ENCODE measurements at places on chromosomes 4 and X.
A peak's percentile ranks its signal among the peaks of the same experiment; 100 is the strongest.

DNA sequence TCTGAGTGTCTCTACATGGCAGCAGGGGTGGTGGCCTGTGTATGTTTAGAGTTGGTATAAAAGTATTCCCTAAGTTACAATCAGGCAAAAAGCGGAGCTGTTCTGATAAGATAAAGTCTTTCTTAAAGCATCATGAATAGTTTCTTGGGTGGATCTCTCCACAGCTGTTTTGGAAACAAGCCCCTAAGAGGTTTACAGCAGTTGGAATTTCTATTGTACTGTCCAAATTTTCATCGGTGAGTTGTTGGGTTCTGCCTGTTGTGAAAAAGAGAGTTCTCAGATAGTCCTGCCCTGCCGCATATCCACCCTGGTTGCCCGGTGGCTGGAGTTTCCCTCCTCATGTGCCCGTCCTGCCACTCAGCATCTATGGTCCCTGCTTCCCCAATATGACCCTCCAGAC is 50.1 kb downstream of the C4orf51 start:
- DNase-seq = no peak

DNA sequence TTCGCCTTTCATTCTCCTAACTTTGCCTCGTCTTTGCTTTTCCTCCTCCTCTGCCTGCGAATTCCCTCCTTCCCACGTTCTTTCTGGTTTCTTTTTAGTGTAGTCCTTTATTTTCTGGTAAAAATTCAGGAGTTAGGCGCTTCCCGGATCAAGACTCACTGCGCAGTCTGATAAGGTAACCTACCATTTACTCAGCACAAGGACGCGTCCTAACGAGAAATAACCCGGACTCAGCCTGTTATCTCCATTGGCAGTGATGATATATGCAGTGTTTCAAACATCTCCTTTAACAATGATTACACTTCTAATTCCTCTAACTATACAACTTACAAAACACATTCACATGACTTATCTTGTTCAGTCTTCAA is 357 bp upstream of the ETNPPL start:
- DNase-seq = no peak

DNA sequence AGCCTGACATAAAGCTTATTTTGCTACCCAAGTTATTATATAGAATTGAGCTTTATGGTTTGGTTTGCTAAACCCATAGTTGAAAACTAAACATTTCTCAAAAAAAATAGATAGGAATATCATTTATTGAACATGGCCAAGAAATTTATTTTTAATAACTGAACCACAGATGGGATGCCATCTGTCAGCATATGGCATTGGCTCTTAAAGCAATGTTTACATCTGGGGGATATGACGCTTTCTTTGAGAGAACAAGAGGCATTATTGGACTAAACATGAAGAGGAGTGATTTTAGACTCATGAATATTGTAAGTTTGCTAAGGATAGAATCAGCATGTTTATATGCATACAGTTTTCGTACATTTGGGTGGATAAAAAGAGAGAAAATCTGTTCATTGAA is 132.6 kb upstream of the SLIT2 start:
- DNase-seq = no peak

DNA sequence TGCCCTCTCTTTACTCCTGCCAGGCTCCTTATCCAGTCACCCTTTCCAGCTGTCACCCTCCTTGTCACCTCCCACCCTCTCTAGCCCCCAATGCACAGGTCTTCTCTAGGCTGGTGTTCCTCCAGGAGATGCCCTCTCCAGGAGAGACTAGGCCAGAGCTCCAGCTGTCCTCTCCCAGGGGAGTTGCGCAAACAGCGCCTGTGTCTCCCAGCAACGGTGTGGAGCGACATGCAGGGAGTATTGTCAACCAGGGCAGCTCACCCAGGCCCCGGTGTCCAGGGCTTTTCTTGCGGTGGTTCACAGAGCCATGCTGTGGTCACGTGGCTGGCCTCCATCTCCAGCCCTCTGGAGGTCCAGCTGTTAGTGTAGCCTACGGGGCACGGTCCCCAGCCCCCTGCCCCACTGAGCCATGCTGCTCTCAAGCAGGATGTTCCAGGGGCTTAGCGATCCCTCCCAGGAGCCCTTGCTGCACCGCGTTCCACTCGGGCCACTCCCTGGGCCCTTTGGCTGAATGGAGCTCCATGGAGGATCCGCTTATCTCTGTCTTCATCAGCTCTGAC is 34.8 kb downstream of the CCNQ start:
- DNase-seq = no peak

GRCh38 chrX:131025336-131025735 is 32.8 kb upstream of the ARHGAP36 start:
- DNase-seq = no peak

GRCh38 chr4:85548116-85548515 is 73.2 kb downstream of the ARHGAP24 start:
- DNase-seq = no peak

DNA sequence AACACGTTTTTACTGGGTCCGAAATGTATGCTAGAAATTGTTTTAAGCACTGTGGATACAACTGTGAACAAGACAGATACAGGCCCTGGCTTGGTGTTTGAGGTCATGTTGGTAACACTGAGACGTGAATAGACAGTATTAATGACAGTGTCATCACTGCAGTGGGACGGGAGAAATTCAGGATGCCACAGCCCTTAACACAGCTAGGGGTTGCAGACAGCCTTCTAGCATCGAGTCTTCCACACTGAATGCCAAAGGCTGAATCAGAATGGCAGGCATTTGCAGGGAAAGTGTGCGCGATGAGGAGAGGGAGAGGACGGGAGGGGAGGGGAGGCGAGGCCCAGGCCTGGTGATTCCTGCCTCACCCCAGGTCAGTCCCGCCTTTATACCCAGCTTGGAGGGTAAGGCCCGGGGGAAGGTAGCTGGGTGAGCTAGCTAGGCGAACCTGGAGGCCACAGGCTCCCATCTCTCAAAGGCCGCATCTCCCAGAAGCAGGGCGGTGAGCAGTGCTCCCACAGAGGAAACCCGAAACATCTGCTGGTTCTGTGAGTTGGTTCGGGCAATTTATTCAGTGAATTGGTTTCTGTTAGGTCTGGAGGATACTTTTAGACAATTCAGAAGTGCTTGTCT is 44.1 kb upstream of the CLDN24 start:
- no peak for DNase-seq

GRCh38 chr4:73187325-73187724 is 71.3 kb downstream of the ANKRD17 start:
- DNase-seq = no peak

- DNase-seq = no peak
Measured at GRCh38 chrX:111265486-111265885, 4.8 kb downstream of the CAPN6 start.

DNA sequence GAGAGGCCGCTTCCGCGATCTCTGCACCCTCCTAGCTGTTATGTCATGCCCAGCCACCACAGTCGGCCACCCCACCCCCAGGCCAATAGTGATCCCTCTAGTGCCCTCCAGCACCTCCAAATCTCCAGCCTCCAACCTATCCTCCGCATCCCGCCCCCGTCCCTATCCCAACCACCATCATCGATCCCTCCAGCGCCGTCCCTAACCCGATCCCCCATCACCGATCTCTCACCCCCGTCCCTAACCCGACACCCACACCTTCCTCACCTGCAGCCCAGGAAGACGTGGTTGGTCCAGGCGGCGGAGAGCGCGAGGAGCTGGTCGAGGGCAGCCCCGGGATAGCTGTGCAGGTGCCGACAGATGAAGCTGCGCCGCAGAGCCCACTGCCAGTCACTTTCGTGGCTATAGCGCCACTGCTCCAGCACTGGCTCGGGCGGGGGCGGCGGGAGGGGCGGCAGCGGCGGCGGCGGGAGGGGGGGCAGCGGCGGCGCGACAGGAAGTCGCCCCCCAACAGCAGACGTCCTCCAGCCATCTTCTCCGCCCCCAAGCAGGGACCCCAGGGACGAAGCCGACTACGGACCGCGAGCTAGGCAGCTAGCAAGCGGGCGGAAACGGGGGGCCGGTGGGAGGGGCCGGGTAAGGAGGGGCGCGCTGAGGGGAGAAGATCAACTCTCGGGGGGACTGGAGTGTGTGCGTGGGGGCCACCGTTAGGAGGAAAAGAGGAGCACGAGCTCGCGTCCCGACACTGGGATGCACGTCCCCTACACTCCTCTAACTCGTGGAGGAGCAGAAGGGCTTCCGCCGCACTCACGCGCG is 552 bp downstream of the NKRF start:
- peak; percentile 16 for DNase-seq

- DNase-seq = peak; percentile 85
Measured at GRCh38 chrX:48574270-48575266, at the start of gene RBM3. TSS of gene RBM3 (plus strand) at chrX:48574484. CDS start at chrX:48575181, 697 bp downstream.

GRCh38 chr4:128633067-128633466 is 176.4 kb upstream of the JADE1 start:
- no peak for DNase-seq

- DNase-seq = no peak
Measured at GRCh38 chr4:98939438-98939837, 10.5 kb upstream of the EIF4E start.

DNA sequence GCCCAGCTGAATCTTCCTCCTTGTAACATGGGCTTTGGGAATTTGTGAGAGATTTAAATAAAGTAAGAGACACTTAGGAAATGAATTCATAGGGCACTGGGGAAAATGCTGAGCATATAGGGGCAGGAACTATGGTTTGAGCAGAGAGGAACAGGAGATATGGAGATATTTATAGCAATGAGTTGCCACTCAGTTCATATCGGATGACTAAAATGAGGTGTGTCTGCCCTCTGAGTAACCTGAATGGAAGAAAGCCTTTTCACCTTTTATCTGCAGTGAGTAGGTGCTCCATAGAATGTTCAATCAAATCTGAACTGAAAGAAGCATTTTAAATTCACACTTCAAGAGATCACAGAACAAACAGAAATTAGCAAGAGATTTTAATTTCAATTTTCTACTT is 105.7 kb downstream of the CEP44 start:
- no peak for DNase-seq

DNA sequence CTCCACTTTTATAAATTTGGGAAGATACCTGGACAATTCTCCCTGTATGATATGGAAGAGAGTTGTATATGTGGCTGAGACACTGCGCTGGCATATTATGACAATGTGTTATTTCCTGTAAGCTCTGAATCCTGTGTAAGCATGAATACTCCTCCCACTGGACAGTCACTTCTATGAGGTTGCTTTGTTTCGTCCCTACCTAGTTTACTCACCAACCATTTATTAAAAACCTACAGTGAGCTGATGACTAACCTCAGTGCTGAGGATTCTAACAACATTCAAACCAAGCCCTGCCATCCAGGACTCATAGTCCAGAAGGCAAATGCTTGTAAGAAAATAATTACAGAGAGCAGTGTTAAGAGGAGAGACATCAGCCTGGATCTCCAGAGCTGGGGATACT is 1632.9 kb upstream of the TENM3 start:
- no peak for DNase-seq

GRCh38 chrX:131058136-131058868 is at the start of gene ARHGAP36:
TSS of gene ARHGAP36 (plus strand) at chrX:131058346. CDS start at chrX:131081666, 23,320 bp downstream.
- DNase-seq = no peak

DNA sequence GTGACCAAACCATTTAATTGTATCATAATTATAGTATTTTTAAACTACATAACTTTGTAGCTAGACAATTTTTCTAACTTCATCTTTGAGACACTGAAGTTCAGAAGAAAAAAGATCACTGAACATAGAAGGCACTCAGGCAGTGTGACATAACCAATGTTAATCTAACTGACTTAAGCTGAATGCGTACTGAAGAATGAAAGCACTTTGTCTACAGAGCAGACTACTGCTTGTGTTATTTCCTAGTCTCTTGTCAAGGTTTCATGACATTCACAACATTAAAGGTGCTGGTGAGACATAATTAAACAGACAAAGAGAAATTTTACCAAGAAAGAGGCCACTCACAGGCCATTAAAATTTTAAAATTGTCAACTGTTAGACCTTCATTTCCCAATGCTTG is 13.5 kb downstream of the AMMECR1 start:
- DNase-seq = no peak

DNA sequence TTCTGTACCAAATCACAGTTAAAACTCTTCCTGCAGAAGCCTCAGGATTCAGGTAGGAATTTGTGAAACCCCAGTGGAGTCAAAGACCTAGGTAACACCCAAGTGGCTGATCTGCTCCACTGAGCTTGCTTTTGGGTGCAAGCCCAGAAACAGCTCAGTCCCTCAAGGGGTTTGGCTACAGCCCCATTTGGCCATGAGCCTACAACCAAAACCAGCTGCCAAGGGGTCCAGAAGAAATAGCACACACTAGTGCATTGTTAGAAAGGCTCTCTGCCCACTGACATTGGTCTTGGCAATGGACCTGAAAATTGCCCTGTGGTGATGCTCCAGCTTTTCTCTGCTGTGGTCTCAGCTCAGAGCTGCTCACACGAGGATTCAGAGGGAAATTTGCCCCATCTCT is 577.4 kb upstream of the INTU start:
- no peak for DNase-seq

- DNase-seq = no peak
Measured at GRCh38 chrX:135505351-135505750, 15.1 kb upstream of the INTS6L start.

- no peak for DNase-seq
Measured at GRCh38 chr4:26893491-26893890, 32.9 kb downstream of the STIM2 start.

GRCh38 chr4:23166919-23167318 is 474.2 kb downstream of the GBA3 start:
- no peak for DNase-seq

DNA sequence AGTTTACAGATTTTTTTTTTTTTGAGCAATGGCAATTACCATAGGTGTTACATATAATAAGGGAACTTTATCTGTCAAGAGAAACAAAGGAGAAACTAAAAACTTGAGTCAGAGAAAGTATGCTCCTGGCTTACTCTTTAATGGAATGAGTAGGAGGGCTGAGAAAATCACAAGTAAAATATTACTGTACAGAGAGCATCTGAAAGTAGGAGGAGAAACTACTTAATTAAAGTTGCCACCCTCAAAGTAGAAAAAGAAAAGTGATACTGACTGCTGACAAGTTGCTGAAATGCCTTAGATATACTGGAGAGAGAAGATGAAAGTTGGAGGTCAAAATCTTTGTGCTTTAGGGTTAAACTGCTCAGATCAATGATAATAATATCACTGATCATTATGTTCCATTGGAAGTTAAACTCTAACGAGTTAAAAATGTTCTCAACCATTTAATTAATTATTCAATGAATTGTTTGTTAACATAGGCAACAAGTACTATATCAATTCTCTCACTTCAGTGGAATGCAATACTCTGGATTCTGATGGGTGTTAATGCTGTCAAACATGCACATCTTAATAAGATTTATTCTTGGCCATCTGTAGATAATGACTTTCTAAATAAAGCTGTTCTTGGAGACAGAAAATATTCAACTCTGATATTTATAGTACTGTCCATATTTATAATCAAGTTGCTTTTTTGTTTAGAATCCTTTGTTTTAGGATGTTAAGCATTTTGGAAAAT is 61.2 kb upstream of the CAMK2D start:
- no peak for DNase-seq

DNA sequence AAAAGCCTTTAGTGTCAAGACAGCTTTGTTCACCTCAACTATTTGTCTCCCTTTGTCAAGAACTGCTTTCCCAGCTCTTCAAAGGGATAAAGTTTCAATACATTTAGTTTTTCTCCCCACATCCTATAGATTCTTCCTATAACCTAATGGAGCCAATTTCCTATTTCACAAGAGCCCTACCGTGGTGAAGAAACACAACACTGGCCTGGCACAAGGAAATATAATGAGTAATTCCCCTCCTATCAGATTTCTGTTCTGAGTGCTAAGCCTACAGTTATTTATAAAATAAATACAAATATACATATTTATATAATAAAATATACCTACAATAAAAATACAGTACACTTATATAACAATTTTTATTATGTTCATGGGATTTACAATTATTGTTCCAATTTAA is 89.9 kb downstream of the SHISA3 start:
- no peak for DNase-seq
